ENCODE measurements at places on chromosomes 1 and 21.
A peak's percentile ranks its signal among the peaks of the same experiment; 100 is the strongest.

GRCh38 chr1:201019321-201019977 is 4.1 kb downstream of the KIF21B start:
- DNase-seq = peak; percentile 79

GRCh38 chr1:111202707-111203623 is 2.5 kb upstream of the DENND2D start:
- DNase-seq = no peak

- DNase-seq = no peak
These were observed 256.3 kb upstream of the IRF2BP2 start for GRCh38 chr1:234866007-234866866.

GRCh38 chr1:21256776-21257175 is 33.5 kb downstream of the ECE1 start:
- DNase-seq = no peak

DNA sequence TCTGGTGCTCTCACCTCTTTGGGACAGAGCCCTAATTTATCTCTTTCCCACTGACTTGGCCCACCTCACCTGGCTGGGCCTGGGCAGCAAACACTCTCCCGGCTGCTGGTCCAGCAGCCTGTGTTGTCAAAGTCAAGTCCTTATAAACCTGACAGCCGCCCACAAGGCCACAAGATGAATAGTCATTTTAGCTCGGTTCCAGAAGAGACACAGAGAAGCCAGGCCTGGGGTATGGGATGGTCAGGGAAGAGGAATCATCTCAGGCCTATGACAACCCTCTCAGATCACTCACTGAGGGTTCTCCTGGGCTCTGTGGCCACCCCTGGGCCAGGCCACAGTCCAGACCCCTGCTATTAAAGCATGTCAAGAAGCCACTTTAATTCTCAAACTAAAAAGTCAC is 158.5 kb downstream of the FOXD2 start:
- DNase-seq = no peak

DNA sequence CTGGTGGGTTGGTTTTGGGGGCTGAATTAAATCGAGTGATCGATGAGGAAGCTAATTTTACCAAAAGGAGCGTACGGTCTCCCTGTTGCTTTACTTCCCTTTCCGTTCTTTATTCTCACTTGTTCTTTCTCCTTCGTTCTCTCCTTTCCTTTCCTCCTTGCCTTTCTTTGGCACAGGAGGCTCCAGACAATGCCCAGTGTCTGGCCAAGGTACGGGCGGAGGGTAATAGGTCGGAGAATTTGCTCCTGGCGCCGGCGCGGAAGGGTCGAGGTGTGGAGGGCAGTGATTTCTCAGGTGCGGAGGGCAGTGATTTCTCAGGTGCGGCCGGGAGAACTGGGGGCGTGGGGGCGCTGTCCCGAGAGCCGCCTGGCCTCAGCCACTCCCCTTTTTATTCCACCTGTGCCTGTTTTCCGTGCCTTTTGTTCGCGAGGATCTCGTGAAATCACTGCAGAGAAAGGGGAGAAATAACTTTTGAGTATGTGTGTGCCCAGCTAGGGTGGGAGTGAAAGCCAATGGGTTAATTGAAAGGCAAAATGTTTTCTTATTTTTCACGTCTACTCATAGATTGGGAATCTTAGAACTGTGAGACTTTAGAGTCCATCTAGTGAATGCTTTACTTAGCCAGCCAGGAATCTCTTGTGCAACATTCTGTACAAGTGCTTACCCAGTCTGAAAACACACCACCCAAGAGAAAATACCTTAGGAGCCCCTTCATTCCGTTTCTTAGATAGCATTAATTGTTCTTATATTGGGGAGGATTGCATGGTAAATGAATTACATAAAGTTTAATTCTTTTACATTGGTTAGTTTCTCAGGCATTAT is 1.3 kb downstream of the FNBP1L start:
- no peak for DNase-seq

DNA sequence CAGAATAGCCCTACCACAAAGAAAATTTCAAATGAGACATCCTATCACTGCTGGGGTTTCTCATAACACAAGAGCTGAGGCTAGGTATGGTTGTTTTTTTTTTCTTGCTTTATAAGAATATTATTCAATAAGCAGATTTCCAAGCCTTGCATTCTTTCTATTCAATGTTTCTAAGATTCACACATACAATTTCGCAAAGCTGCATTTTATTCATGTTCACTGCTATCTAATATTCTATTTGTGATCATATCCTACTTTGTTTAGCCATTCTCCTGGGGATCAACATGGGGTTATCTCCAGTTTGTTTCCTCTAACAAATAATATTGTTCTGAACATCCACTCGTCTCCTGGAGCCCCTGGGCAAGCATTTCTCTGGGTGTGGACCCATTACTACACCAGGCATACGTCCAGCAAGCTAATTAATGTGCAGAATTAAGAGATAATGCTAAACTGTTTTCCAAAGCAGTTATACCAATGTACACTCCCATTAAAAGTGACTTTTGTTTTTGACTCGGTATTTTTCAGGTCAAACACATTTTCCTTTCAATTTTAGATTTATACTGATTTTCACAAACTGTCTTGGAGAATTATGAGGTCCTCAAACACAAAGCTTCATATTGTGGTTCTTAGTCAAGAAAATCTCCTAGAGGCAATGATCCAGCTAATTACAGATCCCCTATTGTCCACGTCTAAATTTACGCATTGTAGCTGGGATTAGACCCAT is 15.7 kb upstream of the HLCS start:
- DNase-seq = no peak

DNA sequence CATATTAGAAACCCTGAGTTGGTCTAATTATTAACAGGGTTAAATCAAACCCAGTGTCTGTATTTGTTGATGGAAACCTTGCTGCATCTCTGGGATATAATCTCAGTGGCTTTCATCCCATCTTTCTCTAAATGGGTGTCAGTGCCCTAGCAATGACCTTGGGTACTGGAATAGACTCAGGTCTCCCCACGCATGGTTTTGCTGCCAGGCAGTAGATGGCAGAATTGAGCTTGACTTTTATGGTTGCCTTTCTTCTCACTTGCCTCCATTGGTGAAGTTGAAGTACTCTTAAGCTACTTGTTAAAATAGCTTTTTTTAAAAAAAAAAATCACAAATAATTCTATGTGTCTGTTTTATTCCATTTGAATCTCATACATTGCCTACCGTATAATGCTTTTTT is 81.8 kb upstream of the HMCN1 start:
- no peak for DNase-seq

DNA sequence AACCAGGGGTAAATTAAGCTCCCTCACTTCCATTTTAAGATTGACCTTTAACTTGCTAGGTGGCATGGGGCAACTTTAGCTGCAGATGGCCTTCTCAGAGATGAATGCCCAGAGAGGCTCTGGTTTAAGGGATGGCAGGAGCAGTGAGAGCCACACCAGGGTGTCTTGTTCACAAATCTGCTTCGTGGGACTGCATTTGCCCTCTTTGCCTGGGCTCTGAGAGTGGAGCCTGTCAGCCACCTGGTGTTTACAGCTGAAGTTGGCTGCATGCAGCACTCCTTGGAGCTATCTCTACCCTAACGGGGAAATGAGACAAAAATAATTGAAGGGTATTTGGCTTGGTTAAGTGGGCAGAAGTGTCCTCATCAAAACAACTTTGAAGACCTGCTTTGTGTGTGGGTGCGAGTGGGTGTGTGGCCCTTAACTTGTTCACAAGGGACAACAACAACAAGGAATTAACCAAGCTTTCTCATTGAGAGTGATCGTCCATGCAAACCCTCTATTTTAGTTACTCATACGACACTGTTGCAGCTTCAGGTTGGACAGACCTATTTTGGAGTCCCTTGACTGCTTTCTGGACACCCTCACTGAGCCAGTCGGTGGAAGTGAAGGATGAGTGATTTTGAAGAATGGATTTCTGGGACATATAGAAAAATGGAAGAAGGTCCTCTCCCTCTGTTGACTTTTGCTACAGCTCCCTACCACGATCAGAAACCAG is 29.8 kb downstream of the PGM1 start:
- no peak for DNase-seq

- no peak for DNase-seq
These were observed 5.9 kb upstream of the SLC6A9 start for GRCh38 chr1:44037154-44037553.

GRCh38 chr1:147270721-147271120 is 28.2 kb downstream of the CHD1L start:
- no peak for DNase-seq

DNA sequence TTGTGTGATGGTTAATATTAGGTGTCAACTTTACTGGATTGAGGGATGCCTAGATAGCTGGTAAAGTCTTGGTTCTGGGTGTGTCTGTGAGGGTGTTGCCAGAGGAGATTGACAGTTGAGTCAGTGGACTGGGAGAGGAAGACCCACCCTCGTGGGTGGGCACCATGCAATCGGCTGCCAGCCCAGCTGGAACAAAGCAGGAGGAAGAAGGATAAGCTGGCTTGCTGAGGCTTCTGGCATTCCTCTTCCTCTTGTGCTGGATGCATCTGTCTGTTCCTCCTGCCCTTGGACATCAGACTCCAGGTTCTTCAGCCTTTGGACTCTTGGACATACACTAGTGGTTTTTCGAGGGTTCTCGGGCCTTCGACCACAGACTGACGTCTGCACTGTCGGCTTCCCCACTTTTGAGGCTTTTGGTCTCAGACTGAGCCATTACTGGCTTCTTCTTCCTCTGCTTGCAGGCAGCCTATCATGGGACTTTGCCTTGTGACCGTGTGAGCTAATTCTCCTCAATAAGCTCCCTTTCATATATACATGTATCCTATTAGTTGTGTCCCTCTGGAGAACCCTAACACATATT is 184.3 kb upstream of the LMO4 start:
- no peak for DNase-seq

DNA sequence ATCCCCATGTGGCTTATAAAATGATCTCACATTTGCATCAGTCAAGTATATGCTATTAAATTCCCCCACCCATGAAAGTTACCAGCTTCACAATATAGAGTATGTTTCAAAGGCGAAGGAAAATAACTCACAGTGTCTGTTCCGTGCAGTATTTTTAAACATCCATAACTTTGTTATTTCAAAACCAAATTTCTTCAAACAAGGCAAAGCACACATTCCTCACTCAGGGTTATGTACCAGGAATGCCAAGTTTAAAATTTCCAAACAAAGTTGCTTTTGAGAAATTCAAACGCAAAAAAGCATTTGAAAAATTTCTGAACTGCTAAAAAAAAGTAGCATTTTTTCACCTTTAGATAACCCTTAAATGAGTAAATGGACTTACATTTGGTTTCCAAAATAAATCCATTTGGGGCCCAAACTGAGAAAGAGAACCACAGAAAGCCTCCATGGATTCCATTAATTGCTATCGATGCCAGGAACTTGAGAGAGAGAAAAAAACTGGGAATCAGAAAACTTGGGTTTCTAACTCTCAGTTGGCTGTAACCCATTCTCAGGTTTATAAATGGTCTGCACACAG is 149.5 kb downstream of the SLC30A10 start:
- DNase-seq = no peak

- DNase-seq = no peak
These were observed 2.8 kb downstream of the RGS8 start for GRCh38 chr1:182681568-182681912.

- DNase-seq = no peak
These were observed 95.9 kb downstream of the RASAL2 start for GRCh38 chr1:178189814-178190213.

- DNase-seq = no peak
These were observed 13.8 kb downstream of the SAMD11 start for GRCh38 chr1:937521-937920.

DNA sequence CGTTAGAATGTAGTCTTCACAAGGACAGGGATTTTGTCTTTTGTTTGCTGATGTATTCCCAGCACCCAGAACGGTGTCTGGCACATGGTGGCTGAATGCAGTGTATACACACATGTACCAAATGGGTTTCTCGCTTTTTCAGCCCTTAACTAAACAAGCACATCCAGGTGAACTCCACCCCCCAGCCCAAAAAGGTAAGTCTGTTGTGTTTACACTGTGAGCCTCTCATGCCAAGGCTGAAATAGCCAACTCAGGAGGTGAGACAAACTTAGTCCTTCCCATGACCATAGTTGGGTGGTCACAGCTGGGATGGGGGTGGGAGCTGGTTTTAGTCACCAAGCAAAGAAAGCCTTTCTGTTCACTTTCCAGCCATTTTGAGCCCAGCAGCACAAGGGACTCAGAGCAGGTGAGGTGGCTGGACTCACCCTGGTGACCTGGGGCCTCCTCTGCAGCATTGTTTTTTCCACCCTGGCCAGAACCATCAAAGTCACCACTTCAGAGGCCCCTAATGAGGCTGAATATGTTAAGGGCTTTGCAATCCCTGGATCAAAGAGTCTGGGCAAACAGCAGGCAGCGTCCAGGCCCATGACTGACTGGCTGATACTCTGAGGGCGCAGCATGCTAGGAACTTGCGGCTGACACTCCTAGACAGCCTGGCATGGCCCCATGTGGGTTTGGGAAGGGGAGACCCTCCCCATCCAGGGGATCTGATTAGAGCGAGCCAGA is 8.7 kb downstream of the TENT5B start:
- no peak for DNase-seq

- no peak for DNase-seq
These were observed at the start of gene SHC1 for GRCh38 chr1:154970631-154971340. Gene SHC1 (minus strand): TSS chr1:154970747. CDS start chr1:154970526, 221 bp downstream.

GRCh38 chr21:36849461-36850105 is 116.9 kb downstream of the HLCS start:
- DNase-seq = no peak

DNA sequence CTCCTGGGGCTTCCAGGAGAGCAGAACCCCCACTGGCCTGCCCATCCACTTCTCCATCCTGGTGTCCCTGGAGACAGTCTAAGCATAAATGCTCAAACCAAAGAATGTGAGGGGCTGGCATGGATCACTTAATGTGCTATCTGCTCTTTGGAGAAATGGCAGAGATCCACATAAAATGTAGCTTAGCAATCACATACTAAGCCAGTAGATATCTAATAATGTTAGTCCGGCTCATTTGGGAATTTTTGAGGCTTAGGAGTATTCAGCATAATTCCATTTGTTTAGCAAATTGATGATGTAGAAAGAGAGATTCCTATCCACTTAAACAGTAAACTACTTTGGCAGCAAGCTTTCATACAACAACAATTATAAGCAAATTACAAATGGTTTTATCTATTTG is 90.7 kb downstream of the TENT5C start:
- no peak for DNase-seq

GRCh38 chr1:30197639-30198450 is 525.5 kb downstream of the MATN1 start:
- DNase-seq = no peak

DNA sequence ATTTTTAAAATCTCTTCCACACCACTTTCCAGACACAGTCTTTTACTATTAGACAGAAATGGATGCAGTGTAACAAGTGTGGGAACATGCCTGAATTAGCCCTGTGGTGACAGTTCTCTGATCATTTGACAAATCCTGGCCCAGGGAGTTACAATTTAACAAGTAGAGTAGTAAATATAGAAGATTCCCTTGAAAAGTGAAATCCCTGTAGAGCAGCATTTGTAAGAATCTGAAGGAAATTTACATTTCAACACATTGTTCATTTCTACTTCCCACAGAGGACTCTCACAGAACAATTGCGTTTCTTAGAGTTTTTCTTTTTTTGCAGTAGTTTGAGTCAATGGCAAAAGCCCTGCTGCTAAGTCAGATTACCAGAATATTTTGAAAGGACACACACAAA is 458.3 kb upstream of the BRINP3 start:
- no peak for DNase-seq

Measured in stimulated activated CD8-positive, alpha-beta memory T cell treated with anti-CD3 and anti-CD28 coated beads, Interleukin-2, amount 100 ng/mL, for 1 hour (primary cell).